HAP-1 (cell line): ENCODE measurements at places on chromosomes 11 and 22.

GRCh38 chr11:10639350-10639749, 54.2 kb downstream of the IRAG1 start:
- no peak for DNase-seq

- DNase-seq, result no peak
These were observed 267.5 kb downstream of the SBF2 start for GRCh38 chr11:10026514-10026913.

DNA sequence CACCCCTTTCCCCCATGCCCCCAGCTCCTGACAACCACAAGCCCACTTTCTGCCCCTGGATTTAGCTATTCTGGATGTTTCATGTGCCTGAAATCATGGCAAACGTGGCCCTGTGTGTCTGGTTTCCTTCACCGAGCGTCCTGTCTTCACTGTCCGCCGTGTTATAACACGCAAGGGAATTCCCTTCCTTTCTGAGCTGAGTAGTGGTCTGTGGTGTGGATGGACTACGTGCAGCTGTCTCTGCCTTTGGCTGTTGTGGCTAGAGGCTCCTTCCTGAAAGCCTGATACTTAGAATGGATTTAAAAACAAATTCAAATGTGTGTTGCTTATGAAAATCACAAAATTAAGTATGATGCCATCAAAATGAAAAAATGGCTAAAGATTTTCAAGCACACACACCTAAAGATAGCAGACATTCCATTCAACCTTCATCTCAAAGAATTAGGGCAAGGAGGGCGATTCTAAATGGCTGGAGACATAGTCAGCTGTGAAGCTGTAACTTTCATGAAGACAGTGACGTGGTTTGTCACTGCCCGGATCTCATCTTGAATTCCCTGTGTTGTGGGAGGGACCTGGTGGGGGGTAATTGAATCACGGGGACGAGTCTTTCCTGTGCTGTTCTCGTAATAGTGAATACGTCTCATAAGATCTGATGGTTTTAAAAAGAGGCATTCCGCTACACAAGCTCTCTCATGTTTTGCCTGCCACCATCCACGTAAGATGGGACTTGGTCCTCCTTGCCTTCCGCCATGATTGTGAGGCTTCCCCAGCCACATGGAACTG, 30.5 kb downstream of the KCNQ1 start:
- no peak for DNase-seq

GRCh38 chr22:39422101-39422500, 22.5 kb downstream of the TAB1 start:
- DNase-seq, result no peak

DNA sequence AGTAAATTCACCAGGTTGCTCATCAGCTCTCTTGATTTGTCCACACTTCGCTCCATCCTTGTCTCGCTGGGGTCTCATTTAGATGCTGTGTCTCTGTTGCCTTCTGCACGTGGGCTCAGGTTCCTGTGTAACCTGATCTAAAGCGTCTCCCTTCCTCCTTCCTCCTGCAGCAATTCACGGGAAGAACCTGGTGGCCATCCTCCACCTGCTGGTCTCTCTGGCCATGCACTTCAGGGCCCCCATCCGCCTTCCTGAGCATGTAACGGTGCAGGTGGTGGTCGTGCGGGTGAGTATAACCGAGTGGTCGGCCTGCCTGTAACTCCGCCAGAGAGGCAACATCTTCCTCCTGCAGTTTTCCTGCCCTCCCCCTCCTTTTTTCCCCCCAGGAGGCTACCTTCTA, 48.0 kb upstream of the PARVG start:
- DNase-seq, result no peak

GRCh38 chr11:69734367-69734766, 30.5 kb upstream of the FGF19 start:
- no peak for DNase-seq

GRCh38 chr22:20531404-20532201, 24.2 kb downstream of the MED15 start:
- no peak for DNase-seq

GRCh38 chr11:70055444-70055843, 22.7 kb upstream of the ANO1 start:
- DNase-seq, result no peak

DNA sequence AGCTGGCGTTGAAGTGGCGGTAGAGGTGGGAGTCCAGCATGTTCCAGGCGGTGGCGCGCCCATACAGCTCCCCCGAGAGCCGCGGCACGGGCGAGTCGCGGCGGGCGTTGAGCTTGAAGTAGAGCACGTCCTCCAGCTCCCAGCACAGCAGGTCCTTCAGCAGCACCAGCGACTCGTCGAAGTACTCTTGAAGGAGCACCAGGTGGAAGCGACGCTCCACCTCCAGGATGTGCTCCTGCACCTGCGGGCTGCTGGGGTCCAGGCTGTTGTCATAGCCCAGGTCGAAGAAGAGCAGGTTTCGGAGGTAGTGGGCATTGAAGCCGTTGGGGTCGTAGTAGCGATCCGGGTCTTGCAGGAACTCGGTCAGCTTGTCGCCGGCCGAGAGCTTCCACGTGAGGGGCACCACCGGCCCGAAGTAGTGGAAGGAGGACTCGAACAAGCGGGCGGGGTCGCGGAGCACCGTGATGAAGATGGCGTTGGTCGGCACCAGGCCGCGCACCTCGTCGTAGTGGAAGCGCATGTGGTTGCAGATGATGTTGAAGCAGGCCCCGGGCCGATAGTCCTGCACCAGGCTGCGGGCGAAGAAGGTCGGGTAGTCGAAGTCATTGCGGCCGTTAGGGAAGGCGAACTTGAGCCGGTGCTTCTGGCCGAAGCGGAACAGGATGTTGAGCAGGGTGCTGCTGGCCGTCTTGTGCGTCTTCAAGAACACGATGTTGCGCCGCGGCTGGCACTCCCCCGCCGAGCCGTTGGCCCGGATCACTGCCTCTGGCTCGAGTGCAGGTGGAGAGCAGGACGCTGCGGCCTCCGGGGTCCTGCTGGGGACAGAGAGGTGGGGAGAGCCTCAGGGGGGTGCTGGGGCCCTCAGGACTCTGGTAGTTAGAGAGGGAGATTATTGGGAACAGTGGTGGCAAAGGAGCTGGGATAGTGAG, 9.0 kb upstream of the SEC14L6 start:
- no peak for DNase-seq

DNA sequence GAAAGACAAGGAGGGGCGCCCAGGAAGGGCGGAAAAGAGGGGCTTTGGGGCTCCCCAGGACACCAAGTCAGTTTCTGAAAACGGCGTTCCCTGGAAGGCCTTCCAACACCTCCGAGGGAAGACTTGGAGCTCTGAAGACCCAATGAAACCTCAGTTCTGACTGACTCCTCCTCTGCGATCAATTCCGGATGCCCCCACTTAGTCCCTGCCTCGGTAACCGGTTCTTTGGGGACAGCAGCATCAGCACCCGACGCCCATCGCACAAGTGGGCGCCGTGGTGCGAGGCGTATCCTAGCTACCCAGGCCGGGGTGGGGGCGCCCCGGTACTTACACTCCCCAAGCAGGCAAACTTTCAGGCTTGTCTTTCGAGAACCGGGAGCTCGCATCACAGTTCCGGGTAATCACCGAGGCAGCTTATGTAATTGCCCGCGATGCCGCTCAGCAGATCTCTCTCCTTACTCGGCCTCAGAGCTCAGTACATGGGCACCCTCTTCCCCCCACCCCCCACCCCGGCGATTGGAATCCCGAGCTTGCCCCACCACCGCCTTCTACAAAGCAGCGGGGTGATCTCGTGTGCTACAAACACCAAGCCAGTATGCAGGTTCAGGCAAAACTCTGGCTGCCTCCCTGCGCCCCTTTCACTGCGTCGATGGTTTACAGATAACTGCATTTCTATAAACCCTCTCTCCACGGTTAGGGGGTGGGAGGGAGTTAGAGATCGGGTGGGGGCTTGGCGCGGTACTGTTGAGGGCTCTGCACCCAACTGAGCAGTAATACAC, 2.0 kb downstream of the TENM4 start:
- peak; percentile 50 for DNase-seq

GRCh38 chr11:66421492-66422205, 814 bp downstream of the NPAS4 start:
- peak; percentile 94 for DNase-seq

- DNase-seq, result no peak
These were observed 163.1 kb upstream of the MPPED2 start for GRCh38 chr11:30749268-30749667.

DNA sequence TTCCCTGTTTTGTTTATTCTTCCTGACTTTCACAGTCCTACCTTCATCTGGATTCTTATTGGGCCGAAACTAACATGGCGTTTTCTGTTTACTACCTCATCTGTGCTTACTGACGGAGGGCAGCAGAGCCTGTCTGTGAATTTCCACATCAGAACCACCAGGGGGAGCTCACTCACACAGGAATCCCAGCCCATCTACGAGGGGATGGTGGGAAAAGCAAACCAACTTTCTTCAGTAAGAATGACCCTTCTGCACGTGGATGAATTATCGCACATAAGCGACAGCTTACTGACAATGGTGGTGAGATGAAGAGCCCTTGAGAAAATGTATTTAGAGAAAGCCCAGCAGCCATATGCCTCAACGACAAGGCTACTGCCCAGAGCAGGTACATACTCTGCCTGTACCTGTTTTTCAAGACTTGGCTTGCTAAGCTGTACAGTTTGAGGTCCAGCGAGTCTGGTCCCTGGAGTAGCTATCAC, 42.5 kb downstream of the LARGE2 start:
- peak; percentile 77 for DNase-seq

DNA sequence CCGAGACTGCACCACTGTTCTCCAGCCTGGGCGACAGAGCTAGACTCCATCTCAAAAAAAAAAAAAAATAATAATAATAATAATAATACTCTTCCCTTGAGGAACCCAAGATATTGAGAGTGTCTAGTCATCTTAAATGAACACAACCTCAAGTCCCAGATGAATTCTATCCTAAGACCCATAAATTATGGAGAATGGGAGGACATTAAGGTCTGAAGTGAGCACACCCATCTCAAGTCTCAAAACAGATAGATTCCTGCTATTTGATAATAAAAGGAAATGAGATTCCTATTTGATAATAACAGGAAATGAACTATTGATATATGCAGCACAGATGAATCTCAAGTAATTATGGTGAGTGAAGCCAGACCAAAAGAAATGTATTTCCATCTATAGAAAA, 51.5 kb downstream of the MAPK1 start:
- DNase-seq, result no peak

GRCh38 chr11:47904048-47904447, 55.9 kb upstream of the NUP160 start:
- DNase-seq, result no peak
